ENCODE measurements at places on chromosomes 2 and 18. TPM values are rescaled to one million over a fixed set of nuclear protein-coding genes. Genes with fewer than 3 reads are reported as not detected.

DNA sequence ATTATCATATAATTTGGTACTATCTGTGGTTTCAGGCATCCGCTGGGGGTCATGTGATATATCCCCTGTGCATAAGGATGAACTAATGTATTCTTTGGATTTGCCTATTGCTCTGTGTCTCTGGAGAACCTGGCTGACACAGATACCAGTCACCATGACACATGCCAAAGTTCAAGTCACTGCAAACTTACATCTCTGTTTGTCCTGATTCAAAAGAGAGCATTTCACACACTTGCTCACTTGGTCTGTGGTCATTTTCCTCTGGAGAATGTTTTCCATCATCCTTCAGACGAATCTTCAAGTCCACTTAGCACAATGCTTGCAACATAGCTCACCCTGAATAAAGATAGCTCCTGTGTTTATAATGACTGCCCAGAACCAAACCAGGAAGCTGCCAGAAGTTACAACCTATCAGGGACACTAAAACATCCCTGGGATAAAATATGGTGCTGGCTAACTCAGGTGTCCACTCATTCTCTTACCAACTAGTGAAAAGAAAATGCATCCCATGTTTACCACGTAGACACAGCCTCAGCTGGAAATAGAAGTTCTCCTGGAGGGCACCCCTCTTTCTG is 18.1 kb downstream of the SULT1C3 start:
- H3K4me3 ChIP-seq, result no peak overlapping the region
- no peaks in the 10 kb centered on the region for H3K36me3 ChIP-seq
- no peak for DNase-seq

GRCh38 chr2:241358470-241358869 is 2.4 kb downstream of the FARP2 start:
- peak overlapping the region; percentile 80 for H3K4me3 ChIP-seq
- peaks cover 6% of the 10 kb centered on the region for H3K36me3 ChIP-seq
- H3K4me1 ChIP-seq, result peaks cover 52% of the 10 kb centered on the region
- H3K27ac ChIP-seq, result peak overlapping the region; percentile 80
- DNase-seq, result no peak

- no peak overlapping the region for H3K27ac ChIP-seq
- H3K36me3 ChIP-seq, result no peaks in the 10 kb centered on the region
- no peak for DNase-seq
- no peaks in the 10 kb centered on the region for H3K4me1 ChIP-seq
- H3K4me3 ChIP-seq, result no peak overlapping the region
Measured at GRCh38 chr18:25935356-25935755, 155.1 kb downstream of the SS18 start.

GRCh38 chr2:27627963-27628766 is 647 bp downstream of the CCDC121 start:
- peak overlapping the region; percentile 81 for H3K27ac ChIP-seq
- H3K36me3 ChIP-seq, result no peaks in the 10 kb centered on the region
- peak overlapping the region; percentile 72 for H3K4me3 ChIP-seq
- H3K27me3 ChIP-seq, result no peaks in the 10 kb centered on the region

FSHR gene
- not detected for total RNA-seq

- H3K4me3 ChIP-seq, result no peak overlapping the region
- H3K36me3 ChIP-seq, result no peaks in the 10 kb centered on the region
- no peaks in the 10 kb centered on the region for H3K27me3 ChIP-seq
- H3K4me1 ChIP-seq, result no peaks in the 10 kb centered on the region
- no peak for DNase-seq
Measured at GRCh38 chr2:1793001-1793867, 48.9 kb upstream of the PXDN start.

BOLA3 gene
- 16.2 TPM for total RNA-seq

DNA sequence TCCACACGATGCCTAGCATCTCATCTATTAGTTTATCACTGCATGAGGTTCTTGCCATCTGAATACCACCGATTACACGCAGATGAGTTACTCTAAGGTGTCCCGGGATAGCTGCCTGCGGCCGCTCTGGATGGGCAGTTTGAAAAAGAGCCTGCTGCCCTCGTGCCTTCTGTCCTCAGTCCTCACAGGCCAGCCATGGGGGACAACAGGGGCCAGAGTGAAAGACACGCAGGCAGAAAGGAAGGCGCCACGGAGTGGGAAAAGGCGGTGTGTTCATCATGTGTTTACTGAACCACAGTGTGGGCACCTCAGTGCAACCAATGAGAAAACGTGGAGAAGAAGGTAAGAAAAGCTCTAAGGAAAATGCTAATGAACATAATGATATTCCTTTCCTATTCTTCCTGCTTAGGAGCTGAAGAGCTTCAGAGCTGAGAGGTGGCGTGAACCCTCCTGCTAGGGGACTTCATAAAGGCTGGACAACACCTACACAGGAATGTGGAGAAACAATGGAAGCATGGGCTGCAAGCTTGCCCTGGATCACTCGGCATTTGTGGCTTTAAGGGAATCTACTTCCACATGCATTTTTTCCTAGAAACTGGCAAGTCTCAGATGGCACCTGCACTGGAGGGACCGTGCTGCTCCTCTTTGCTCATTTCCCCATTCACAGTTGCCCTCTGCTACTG is 50.9 kb downstream of the CABYR start:
- DNase-seq, result no peak
- no peak overlapping the region for H3K27ac ChIP-seq
- H3K27me3 ChIP-seq, result no peaks in the 10 kb centered on the region
- no peaks in the 10 kb centered on the region for H3K4me1 ChIP-seq
- no peaks in the 10 kb centered on the region for H3K36me3 ChIP-seq

UGP2 gene
- total RNA-seq, result 276 TPM

- H3K27ac ChIP-seq, result no peak overlapping the region
- H3K4me3 ChIP-seq, result no peak overlapping the region
- no peaks in the 10 kb centered on the region for H3K27me3 ChIP-seq
- no peaks in the 10 kb centered on the region for H3K36me3 ChIP-seq
- H3K4me1 ChIP-seq, result no peaks in the 10 kb centered on the region
Measured at GRCh38 chr18:49359732-49360444, 100.6 kb downstream of the DYM start.

DNA sequence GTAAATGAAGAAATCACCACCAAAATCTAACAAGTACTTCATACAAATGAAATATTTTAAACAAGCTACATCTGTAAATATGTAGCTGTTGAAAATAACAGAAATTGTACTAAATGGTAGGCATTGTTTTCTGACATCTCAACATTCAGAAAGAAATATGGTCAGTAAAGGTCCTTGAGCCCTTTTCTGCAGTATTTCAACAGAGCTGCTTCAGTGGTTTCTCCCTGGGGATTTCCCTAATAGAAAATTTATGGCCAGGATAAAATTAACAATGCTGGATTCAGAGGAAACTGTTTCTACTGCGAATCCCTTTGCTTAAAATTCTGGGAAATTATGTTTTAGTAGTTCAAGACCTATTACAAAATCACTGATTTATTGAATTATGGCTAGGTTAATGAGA is 256.6 kb downstream of the PIEZO2 start:
- H3K36me3 ChIP-seq, result no peaks in the 10 kb centered on the region
- no peak for DNase-seq
- no peak overlapping the region for H3K4me3 ChIP-seq
- no peak overlapping the region for H3K27ac ChIP-seq
- H3K4me1 ChIP-seq, result no peaks in the 10 kb centered on the region
- H3K27me3 ChIP-seq, result no peaks in the 10 kb centered on the region

- H3K4me1 ChIP-seq, result no peaks in the 10 kb centered on the region
- no peak for DNase-seq
- no peak overlapping the region for H3K4me3 ChIP-seq
- H3K27me3 ChIP-seq, result no peaks in the 10 kb centered on the region
Measured at GRCh38 chr2:73896362-73897239, 3.8 kb downstream of the ACTG2 start.

DSEL gene
- total RNA-seq, result 6.0 TPM

PARD3B gene
- 5.3 TPM for total RNA-seq

ANKAR gene
- total RNA-seq, result 3.7 TPM

MYL12B gene
- total RNA-seq, result 113 TPM

- H3K27me3 ChIP-seq, result peaks cover 16% of the 10 kb centered on the region
- H3K4me1 ChIP-seq, result peaks cover 8% of the 10 kb centered on the region
- no peak for DNase-seq
- H3K36me3 ChIP-seq, result no peaks in the 10 kb centered on the region
- H3K27ac ChIP-seq, result no peak overlapping the region
Measured at GRCh38 chr2:45001869-45002385, 7.3 kb downstream of the SIX2 start.

DNA sequence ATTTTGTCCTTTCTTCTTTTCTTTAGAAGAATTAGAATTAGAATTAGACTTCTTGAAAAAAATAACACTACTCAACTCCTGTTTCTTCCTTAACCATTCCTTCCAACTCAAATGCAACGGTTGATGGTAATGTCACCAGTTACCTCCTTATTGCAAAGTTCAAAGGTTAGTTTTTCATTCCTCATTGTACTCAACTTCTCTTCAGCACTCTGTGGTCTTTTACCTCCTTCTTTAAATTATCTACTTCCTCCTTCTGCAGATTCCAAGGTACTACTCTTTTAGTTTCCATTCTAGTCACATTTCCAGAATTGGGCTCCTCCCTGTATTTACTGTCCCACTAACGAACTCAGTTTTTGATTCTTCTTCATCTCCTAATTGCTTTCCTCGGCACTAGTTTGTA is 700.7 kb downstream of the SATB2 start:
- H3K4me1 ChIP-seq, result no peaks in the 10 kb centered on the region
- H3K36me3 ChIP-seq, result no peaks in the 10 kb centered on the region
- no peaks in the 10 kb centered on the region for H3K27me3 ChIP-seq

Data from right lobe of liver (tissue), 6 donors.